ENCODE measurements at places on chromosomes 1 and 21. TPM values are rescaled to one million over a fixed set of nuclear protein-coding genes. Genes with fewer than 3 reads are reported as not detected.

Gene OPTC
- not detected for total RNA-seq

DNA sequence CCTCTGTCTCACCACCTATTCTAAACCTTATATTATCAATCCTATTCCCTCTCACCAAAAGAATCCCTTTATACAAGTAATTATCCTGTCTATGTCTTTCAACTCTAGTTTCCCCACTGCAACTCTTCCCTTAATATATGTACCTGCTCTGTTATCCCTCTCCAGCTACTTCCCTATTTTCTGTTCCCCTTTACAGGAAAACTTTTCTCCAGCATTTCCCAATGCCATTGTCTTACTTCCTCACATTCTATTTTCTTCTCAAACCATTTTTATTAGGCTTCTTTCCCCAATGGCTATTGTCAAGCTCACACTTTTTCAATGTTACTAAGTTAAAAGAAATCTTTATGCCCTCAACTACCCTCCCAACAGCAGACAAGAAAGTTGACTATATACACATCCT is 11.6 kb downstream of the DPYD start:
- DNase-seq, result no peak

DNA sequence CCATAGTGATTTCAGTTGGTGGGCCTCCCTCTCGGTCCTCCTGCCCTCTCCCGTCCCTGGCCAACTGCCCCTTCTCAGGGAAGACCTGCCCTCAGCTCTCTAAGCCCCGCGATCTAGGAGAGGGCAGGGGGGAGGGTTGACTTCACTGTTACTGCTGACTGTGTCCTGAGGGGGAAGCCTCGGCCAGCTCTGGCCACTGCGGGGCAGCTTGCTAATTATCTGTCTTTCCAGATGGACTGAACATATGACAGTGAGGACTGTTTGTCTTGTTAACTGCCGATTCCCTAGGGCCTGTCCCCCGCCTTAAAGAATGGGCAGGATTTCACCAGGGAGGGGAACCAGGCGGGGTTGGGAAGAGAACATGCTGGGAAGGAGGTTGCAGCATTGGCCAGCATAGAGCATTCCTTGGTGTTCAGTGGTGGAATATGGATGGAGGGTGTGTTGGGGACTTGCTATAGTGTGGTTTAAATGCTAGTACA is 22.9 kb downstream of the NIPAL3 start:
- DNase-seq, result no peak

- peak; percentile 92 for DNase-seq
These were observed 21.6 kb downstream of the MAPKAPK2 start for GRCh38 chr1:206706298-206706791.

- DNase-seq, result no peak
These were observed 27.8 kb upstream of the CD84 start for GRCh38 chr1:160607011-160607671.

All from ascending aorta (tissue), 2 donors.